Activated naive CD8-positive, alpha-beta T cell treated with anti-CD3 and anti-CD28 coated beads for 36 hours (primary cell): ENCODE measurements at places on chromosomes 11 and 22. TPM values are rescaled to one million over a fixed set of nuclear protein-coding genes. Genes with fewer than 3 reads are reported as not detected.
A peak's percentile ranks its signal among the peaks of the same experiment; 100 is the strongest.

DNA sequence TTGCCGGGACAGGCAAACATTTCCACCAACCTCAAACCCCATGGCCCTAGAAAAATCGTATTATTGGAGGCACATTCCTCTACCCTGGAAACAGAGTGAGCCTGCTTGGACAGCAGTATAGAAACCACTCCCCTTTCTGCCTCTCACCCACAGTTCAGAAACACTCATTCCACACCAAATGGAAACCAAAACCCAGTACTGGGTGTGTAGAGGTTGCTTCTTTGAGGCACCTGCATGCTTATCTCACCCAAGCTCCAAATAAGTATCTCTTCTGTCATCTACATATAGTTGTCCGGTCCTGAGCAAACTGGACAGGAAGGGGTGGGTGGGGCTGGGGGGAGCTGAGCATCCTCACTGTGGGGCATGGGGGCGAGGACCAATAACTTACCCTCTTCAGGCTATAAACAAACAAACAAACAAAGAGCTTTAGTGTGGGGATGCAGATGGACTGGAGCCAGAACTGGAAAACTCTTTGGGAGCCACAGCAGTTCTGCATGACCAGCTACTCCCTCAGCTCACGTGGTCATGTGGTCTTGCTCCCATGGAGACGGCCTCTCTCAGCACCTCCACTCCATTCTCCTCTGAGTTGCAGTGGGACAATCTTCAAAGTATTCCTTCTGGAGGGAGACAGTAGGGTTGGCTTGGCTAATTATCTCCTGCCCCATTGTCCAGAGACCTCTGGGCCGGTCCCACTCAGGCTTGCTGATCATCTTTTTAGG, 1.0 kb upstream of the PLAAT2 start:
- H3K27ac ChIP-seq = peak overlapping the region; percentile 2
- H3K36me3 ChIP-seq = no peaks in the 10 kb centered on the region
- H3K27me3 ChIP-seq = no peaks in the 10 kb centered on the region
- peaks cover 59% of the 10 kb centered on the region for H3K4me1 ChIP-seq
- peak; percentile 34 for DNase-seq
- H3K4me3 ChIP-seq = no peak overlapping the region

Gene C11orf87
- not detected for total RNA-seq

DNA sequence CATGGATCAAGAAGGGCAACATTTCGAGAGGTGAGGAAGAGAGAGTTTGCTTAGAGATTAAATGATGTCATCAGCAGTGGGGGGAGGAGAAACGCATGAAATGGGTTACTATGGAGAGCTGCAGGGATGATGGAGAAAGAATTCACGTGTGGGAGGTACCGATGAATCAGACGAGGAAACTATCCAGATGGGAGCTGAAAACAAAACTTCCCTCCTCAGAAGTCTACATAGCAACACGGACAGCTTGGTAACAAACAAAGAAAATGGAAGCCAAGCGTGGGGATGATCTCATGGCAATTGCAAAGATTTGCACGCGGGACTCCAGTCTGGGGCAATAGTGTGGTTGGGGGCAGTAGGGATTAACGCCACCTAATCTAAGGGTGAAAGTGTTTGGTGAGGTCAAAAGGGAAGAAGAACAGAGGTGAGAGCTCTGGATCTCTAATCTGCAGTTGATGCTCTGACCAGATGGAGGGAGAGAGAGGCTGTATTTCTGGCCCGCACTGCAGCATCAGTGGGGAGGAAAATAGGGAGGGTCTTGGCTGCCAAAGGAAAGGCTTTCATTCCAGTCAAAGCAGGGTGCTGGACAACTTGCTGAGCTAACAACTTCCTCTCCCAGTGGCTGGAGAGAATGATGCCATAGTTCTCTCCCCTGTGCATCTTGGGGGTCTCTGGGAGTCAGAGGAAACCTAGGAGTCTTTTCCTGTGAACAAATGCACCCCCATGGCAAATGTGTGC, 43.4 kb upstream of the CSNK2A3 start:
- H3K4me1 ChIP-seq = no peaks in the 10 kb centered on the region
- DNase-seq = no peak
- no peaks in the 10 kb centered on the region for H3K36me3 ChIP-seq
- H3K27ac ChIP-seq = no peak overlapping the region
- H3K4me3 ChIP-seq = no peak overlapping the region
- peaks cover 7% of the 10 kb centered on the region for H3K27me3 ChIP-seq

DNA sequence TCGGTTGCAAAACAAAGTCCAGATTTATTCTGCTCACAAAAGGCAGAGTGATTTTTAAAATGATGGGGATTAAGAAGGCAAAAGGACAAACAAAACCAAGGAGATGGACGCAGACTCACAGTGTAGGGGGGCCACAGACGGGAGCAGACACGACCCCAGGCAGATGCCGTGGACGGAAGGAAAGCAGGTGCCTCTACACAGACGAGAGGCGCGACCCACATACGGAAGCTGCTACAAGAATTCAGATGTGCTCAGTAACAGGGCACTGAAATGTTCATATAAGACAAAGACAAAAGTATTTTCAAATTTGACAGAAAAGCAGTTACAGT, 148.9 kb downstream of the BRD1 start:
- H3K36me3 ChIP-seq = no peaks in the 10 kb centered on the region
- peaks cover 5% of the 10 kb centered on the region for H3K27me3 ChIP-seq
- H3K4me1 ChIP-seq = no peaks in the 10 kb centered on the region
- no peak overlapping the region for H3K4me3 ChIP-seq
- H3K27ac ChIP-seq = peak overlapping the region; percentile 22

Gene C11orf91
- 0.28 TPM for total RNA-seq

DNA sequence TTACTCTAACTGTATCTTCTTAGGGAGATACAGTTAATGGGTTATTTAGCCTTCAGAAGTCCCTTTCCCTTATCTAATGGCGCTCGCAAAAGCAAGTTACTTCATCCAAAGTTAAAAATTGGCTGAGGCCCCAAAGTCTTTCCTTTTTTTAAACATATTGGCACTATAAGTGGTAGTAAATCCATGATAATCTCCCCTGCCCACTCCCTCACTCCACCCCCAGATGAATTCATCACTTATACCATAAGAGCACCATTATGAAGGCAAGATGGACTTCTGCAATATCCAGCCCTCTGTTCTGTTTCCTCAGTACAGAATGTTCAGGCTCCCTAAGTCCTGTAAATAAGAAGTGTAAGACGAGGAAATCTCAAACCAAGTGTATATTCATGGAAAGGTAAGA, 37.7 kb downstream of the CHKA start:
- H3K27ac ChIP-seq = no peak overlapping the region
- H3K36me3 ChIP-seq = no peaks in the 10 kb centered on the region
- no peaks in the 10 kb centered on the region for H3K4me1 ChIP-seq
- no peak for DNase-seq

Gene PGA5
- not detected for total RNA-seq

DNA sequence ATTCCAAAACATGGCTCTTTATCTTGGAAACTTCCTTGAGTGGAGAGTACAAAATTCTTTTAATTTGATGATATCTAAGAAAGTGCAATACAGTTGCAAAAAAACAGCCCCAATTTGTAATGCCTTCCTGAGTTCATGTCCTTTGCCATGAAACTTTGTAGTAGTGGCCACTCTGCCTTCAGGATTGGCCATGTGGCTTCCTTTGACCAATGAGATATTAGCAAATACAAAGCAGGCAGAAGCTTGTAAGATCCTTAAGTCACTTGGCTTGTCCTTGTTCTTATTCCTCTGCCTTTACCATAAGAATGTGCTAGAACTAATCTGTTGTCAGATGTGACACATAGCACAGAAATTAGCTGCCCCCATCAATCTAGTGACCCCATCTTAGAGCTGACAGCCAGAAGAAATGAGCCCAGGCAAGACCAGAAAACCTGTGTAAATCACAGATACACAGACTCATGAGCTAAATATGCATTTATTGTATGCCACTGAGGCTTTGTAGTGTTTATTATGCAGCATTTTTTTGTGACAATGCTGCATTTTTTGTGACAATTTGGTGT, 29.8 kb upstream of the BLID start:
- no peak overlapping the region for H3K27ac ChIP-seq
- no peaks in the 10 kb centered on the region for H3K36me3 ChIP-seq
- peaks cover 8% of the 10 kb centered on the region for H3K27me3 ChIP-seq
- no peak overlapping the region for H3K4me3 ChIP-seq
- DNase-seq = no peak

Gene PGA4
- total RNA-seq = not detected

DNA sequence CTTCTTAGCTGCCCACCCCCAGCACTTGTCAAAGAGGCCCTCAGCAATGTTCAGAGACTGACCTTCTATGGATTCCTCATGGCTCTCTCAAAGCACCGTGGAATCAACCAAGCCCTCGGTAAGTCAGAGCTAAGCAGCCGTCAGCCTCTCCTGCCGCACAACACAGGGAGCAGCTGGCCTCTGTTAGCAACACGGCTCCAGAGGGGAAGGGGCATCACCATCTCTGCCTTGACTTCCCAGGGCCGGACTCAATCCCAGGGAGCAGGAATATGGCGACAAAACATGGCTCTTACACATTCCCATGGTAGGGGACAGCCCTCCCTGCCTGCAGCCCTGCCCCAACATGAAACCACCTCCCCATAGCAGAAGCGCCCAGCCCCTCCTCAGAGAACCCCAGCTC, 18.9 kb downstream of the ARFGAP2 start:
- peaks cover 33% of the 10 kb centered on the region for H3K4me1 ChIP-seq
- DNase-seq = no peak
- no peaks in the 10 kb centered on the region for H3K27me3 ChIP-seq
- no peak overlapping the region for H3K4me3 ChIP-seq

DNA sequence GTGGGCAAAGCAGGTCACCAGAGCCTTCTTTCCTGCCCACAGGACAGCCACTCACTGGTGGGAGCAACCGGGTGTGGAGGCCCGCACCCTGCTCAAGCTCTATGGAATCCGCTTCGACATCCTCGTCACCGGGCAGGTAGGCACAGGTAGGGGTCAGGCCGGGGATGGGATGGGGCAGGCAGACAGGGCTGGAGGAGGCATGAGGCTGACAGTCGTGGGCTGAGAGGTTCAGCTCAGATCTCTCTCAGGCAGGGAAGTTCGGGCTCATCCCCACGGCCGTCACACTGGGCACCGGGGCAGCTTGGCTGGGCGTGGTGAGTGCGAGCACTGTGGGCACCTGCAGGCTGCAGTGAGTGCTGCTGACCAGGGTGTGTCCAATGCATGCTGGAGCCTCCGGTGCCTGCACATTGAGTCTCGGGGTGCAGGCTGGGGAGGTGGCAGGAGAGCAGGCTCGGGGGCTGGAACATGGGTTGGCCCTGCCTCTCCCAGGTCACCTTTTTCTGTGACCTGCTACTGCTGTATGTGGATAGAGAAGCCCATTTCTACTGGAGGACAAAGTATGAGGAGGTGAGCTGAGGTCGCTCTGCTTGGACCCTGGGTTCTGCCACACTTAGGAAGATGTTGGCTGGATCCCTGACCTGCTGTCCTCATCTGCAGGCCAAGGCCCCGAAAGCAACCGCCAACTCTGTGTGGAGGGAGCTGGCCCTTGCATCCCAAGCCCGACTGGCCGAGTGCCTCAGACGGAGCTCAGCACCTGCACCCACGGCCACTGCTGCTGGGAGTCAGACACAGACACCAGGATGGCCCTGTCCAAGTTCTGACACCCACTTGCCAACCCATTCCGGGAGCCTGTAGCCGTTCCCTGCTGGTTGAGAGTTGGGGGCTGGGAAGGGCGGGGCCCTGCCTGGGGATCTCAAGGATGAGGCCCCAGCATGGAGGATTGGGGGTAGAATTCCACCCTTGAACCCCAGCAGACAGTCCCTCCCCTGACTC, 6.3 kb downstream of the SLC7A4 start:
- peaks cover 19% of the 10 kb centered on the region for H3K4me1 ChIP-seq
- no peak overlapping the region for H3K27ac ChIP-seq
- no peak for DNase-seq

DNA sequence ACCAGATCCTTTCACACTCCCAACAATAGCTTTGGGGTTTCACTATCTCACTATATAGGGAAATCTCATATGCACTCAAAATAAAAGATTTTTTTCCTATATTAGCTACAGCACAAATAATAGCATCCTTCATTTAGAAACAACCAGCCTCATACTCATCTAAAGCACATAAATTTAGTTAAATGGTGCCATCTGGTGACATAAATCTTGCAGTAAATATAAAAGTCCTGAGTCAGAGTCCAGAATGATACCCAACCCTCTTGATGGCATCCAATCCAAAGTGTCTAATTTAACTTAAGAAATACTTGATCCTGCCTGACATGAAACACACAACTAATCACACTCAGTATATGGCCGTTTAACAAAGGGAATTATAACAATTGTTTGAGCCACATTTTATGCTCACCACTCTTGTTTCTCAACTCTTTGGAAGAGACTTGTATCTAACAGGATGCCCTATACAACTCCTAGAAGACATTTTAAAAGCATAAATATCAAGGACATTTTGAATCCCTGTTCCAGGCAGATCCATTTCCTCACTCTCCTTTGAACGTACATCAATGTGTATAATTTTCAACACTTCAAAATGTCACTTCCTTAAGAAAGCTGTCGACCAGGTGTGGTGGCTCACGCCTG, 36.2 kb downstream of the DLG2 start:
- no peaks in the 10 kb centered on the region for H3K36me3 ChIP-seq
- no peak overlapping the region for H3K4me3 ChIP-seq
- no peak for DNase-seq
- no peaks in the 10 kb centered on the region for H3K4me1 ChIP-seq

Gene OR8D1
- total RNA-seq = not detected

Gene MPZL2
- total RNA-seq = 20.1 TPM

GRCh38 chr22:41987276-41987675, 11.3 kb upstream of the WBP2NL start:
- no peak overlapping the region for H3K4me3 ChIP-seq
- no peaks in the 10 kb centered on the region for H3K27me3 ChIP-seq
- DNase-seq = no peak
- no peaks in the 10 kb centered on the region for H3K4me1 ChIP-seq
- no peaks in the 10 kb centered on the region for H3K36me3 ChIP-seq
- no peak overlapping the region for H3K27ac ChIP-seq

Gene GLB1L3
- 9.8 TPM for total RNA-seq

Gene MYO7A
- 0.16 TPM for total RNA-seq

Gene FAM111A
- total RNA-seq = 85.7 TPM

GRCh38 chr11:69171476-69172240, 15.9 kb downstream of the SMIM38 start:
- no peak overlapping the region for H3K27ac ChIP-seq
- H3K4me1 ChIP-seq = peaks cover 12% of the 10 kb centered on the region
- no peaks in the 10 kb centered on the region for H3K36me3 ChIP-seq
- H3K27me3 ChIP-seq = peaks cover 4% of the 10 kb centered on the region
- DNase-seq = no peak

Gene CELF1
- total RNA-seq = 155 TPM

GRCh38 chr11:37040921-37041320, 442.9 kb upstream of the RAG2 start:
- no peak overlapping the region for H3K4me3 ChIP-seq
- no peaks in the 10 kb centered on the region for H3K27me3 ChIP-seq
- H3K27ac ChIP-seq = no peak overlapping the region
- no peaks in the 10 kb centered on the region for H3K4me1 ChIP-seq
- H3K36me3 ChIP-seq = no peaks in the 10 kb centered on the region

Gene HEPHL1
- not detected for total RNA-seq
